ENCODE measurements at places on chromosomes 1 and 21.

- no peak for DNase-seq
Observed at GRCh38 chr1:234863551-234863971, 253.6 kb upstream of the IRF2BP2 start.

DNA sequence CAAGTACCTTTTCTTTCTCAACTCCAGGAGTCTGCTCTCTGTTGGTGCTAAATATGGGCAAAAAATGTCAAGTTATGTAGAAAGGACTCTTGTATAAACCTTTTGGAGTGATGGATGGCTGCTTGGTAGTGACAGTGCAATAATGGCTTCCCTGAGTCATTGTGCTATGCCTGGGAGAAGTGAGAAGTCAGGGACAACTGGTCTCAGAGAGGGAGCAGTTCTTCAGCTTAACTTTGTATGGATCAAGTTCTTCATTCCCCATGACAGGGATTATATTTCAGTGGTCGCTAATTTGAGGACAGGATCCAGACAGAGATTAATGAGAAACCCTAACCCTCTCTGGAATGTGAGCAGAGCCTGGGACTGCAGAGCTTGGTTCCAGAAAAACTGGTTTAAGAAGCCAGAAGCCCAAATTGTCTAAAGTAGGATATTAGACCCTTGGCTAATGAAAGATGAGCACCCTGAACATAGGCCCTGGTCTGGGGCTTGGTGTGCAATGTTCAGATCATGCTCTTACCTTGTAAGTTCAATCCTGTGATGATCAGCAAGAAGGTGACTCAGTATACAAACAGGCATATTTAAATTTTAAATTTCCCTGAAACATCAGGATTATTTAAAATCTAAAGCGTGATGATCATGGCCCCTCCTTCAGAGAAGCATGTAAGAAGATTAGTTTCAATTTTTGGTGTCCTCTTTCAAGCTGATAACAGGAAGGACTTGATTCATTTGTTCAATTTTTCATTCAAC lies 50.9 kb downstream of the NTMT2 start:
- DNase-seq: no peak

DNA sequence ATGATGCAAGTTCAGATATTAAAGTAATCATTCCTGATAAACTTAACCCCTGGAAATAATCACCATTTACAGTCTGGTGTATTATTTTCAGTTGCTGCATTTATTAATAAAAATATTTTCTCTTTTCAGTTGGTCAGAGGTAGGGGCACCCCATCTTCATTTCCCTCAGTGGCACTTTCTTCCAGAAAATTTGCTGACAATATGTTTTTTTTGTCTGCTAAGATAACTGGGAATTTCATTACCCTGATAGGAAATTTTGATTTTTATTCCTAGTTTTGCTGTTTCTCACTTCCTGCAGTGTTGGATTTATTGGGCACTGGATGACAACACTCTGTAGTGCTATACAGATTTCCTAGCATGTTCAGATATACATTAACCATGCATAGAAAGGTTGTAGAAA lies 33.1 kb upstream of the APOBEC4 start:
- no peak for DNase-seq

DNA sequence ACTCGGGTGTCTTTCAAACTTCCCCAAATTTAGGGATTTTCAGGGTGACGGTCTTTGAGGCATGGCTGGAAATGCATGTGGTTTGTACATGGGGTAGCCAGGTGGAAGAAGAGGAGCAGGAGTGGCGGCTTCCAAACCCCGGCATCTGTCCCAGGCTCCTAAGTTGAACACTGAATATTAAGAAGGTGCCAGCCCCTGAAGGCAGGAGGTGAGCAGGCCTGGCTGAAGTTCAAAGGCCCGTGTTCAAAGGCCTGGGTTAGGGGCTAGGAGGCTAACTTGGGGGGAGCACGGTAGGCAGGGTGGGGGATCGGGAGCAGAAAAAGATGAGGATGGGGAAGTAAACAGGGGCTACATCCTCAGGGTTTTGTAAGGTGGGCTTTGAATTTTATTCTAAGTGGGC lies 42.8 kb downstream of the ELK4 start:
- DNase-seq: no peak

- DNase-seq: no peak
Observed at GRCh38 chr1:28560886-28561285, 8.0 kb downstream of the TRNAU1AP start.

GRCh38 chr1:225474439-225474985 lies 46.7 kb upstream of the LBR start:
- DNase-seq: no peak

DNA sequence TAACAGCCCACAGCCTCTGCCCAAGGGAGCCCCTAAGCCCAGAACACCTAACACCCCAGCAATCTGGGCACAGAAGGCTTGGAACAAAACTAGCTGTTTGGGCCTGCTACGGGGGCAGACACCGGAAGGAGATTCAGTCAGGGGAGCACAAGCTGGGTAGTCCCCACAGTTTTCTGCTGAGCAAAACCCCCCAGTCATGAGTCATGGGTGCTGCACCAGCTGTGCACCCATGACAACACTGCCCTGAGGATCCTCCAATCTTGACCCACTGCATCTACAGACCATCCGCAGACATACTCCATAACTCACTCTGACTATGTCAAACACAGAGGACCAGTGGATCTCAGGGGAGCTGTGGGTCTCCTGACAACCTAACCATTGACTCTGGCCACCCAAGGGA lies 105.1 kb downstream of the LRIG2 start:
- DNase-seq: no peak

GRCh38 chr1:61299463-61299862 lies 217.1 kb downstream of the NFIA start:
- DNase-seq: no peak

GRCh38 chr21:44059710-44060109 lies 47.5 kb upstream of the PWP2 start:
- DNase-seq: no peak

DNA sequence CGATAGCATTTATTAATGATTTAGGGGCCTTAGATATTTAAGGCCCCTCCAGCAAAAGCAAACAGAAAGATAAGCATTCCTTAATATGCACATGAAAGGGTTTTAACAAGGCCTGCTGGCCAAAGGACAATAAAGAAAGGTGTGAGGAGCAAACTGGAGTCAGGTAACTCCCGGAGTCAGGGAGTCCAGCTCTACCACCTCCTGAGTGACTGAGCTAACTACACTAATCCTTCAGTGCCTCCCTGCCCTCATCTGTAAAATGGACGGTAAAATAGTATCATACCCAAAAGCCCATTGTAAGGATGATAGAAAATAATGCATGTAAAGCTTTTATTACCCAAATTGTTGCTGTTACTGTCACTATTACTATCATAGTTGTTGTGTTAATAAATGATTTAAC lies 161.7 kb downstream of the SIPA1L2 start:
- no peak for DNase-seq

DNA sequence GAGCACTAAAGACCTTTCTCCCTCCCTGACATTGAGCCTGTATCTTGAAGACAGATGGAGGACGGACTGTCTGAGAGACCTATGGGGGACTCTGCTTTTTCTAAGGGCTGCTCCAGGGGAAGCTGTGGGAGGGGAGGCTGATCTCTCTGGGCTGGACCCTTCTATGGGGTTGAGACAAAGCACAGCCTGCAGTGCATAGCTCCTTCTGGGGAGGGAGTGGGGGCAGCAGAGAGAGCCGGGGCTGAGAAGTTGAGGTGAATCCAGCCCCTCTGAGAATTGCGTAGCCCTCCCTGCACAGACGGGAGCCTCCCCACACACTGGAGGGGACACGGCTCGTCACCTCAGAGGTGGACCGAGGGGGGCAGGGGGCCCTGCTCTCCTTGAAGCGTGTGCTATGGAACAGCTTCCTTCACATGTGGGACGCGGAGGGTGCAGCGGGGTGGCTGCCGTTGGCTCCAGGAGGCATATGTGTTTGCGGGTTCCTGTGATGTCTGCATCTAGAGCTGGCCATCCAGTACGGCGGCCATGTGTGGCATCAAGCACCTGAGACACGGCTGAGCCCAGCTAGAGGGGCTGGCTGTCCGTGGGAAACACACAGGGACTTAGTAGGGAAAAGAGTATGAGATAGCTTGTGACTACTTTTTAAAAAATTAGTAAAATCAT lies 299.1 kb downstream of the CAMTA1 start:
- no peak for DNase-seq

- no peak for DNase-seq
Observed at GRCh38 chr21:32741336-32741735, 13.5 kb upstream of the SYNJ1 start.

DNA sequence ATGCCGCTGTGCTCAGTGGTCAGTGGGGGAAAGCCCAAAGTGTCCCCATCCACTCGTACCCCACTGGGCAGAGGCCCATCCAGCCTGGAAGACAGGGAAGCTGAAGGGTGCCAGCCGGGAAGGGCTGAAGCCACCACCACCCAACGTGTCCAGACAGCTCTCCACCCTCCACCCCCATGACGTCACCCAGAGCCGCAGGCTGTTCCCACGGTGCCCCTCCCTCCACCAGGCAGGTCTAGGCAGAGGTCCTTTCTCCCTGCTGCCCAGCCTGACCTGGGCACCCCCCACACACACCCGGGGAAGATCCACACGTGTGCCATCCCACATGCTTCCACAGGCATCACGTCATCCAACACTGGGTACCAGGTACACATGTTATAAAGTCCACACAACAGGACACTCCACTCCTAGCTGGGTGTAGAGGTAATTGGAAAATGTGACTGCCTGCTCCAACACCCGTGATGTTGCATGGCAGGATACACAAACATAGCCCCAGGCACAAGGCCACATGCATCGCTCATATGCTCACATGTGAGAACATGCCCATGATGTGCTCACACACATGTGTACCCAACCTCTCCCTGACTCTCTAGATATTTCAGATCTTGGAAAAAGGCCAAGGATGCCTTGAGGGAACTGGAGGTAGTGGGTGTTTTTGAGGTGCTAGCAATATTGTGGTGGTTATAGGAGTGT lies 5.1 kb upstream of the ARHGAP30 start:
- DNase-seq: no peak

GRCh38 chr1:200240656-200241055 lies 169.2 kb downstream of the ZNF281 start:
- DNase-seq: no peak

DNA sequence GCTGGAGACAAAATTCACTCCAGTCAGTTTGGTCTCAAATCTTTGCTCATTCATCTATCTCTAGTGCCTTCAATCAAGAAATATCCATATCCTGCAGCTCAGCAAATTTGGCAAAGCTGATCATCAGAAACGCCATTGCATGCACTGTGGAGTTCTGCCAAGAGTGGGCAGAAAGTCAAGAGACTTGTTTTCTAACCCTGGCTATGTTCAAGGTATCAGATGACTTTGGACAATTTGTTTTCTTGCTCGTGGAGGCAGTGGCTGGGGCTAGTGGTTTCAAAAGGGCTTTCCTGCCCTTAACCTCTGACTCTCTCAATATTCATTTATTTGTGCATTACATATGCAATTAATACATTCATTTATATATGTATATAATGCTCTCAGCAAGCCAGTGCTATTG lies 12.8 kb upstream of the LRRC52 start:
- no peak for DNase-seq

DNA sequence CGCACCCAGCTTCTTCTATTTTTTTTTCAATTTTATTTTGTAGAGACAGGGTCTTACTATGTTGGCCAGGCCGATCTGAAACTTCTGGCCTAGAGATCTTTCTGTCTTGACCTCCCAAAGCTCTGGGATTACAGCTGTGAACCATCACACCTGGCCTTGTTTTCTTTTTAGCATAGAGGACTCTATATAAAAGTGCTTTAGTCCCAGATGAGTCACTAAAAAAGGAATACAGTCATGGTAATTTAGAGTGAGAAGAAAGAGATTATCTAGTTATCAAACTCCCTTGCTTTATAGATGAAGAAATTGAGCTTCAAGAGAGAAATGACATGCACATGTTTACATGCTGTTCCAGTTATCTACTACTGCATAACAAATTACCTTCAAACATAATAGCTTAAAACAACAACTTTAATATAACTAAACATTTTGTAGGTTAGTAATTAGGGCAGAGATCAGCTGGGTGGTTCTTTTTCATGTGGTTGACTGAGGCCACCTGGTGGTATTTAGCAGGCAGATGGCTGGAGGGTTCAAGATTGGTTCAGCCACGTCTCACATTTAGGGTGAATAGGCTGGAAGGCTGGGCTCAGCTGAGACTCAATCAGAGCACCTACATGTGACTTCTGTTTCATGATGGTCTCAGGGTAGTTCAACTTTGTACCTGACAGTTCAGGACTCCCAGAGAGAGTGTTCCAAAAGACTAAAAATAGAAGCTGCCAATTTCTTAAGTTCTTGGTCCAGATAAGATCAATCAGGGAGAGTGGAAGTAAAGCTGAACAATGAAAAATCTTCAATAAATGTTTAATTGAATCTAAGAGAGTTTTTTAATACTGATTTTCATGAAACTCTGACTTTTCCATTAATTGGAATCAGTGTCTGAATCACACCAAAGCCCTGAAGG lies 16.9 kb upstream of the MTF2 start:
- no peak for DNase-seq

- DNase-seq: no peak
Observed at GRCh38 chr1:222909586-222909985, 94.7 kb downstream of the DISP1 start.

All from stimulated activated CD8-positive, alpha-beta memory T cell treated with anti-CD3 and anti-CD28 coated beads, Interleukin-4, amount 100 ng/mL, for 4 hours (primary cell).